ENCODE measurements at places on chromosomes 1 and 21.

GRCh38 chr1:155871390-155871789 is 12.0 kb downstream of the SYT11 start:
- DNase-seq, result no peak

DNA sequence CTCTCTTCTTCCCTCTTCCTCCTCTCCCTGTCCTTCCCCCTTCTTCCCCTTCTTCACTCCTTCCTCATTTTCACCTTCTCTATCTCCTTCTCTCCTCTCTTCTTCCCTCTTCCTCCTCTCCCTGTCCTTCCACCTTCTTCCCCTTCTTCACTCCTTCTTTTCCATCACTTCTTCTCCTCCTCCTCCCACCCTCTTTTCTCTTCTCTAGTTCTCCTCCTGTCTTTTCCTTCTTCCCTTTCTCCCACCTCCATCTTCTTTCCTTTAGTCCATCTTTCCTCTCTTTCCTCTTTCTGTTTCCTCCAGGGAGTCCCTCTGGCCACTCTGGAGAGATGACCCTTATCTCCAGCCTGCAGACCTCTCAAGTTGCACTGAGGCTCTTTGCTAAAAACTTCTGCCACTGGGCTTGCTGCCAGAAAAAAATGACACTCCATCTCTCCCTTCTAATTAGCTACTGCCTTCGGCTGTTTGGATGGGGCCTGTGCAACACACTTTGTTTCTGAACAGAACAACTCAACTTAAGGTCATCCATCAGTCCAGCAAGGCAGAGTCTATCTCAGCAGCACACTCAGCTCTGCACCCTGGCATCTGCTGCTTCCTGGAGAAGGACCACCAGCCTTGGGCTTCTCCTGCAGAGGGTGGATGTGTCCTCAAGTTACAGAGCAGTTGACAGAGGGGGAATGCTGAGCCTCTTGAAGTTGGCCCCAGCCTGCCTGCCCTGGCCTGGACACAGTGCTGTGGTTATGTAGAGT is 538.8 kb downstream of the MATN1 start:
- DNase-seq, result no peak

GRCh38 chr1:223710179-223711133 is 1.9 kb upstream of the CAPN2 start:
- no peak for DNase-seq

DNA sequence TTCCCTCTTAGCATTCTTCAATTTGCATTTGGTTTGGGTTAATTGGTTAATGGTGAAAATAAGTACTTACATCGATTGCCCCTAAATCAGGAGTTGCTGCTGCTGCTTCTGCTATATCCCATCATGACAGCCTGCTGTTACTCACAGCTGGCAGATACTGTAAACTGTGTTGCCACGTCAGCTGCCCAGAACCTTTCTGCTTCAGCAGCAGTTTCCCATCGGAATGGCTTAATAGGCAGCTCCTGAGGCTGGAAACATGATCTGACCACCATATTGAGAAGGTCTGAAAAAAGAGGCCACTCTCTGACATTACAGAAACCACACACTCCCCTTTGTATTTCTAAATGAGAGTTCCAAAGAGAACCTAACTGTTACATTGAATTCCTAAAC is 14.3 kb upstream of the SEC16B start:
- DNase-seq, result peak; percentile 72

- DNase-seq, result no peak
Measured at GRCh38 chr1:241808265-241808664, 39.7 kb upstream of the EXO1 start.

GRCh38 chr1:242100921-242101320 is 102.0 kb upstream of the MAP1LC3C start:
- DNase-seq, result no peak

GRCh38 chr1:91895832-91896556 is 10.0 kb upstream of the TGFBR3 start:
- no peak for DNase-seq

- no peak for DNase-seq
Measured at GRCh38 chr21:43643193-43643592, 16.1 kb downstream of the HSF2BP start.

DNA sequence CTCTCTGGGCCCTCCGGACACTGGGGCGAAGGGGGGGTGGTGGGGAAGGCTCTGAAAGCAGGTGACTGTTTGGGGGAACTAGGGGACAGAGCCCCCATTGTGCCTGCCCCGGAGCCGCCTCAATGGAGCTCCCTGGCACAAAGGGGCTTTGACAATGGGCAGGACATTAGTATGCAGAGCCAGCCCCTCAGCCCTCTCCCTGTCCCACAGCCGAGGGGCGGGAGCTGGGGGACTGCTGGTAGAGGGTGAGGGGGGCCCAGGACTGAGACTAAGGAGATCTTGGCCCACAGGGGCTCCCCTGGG is 7.8 kb downstream of the KCNJ10 start:
- DNase-seq, result no peak

DNA sequence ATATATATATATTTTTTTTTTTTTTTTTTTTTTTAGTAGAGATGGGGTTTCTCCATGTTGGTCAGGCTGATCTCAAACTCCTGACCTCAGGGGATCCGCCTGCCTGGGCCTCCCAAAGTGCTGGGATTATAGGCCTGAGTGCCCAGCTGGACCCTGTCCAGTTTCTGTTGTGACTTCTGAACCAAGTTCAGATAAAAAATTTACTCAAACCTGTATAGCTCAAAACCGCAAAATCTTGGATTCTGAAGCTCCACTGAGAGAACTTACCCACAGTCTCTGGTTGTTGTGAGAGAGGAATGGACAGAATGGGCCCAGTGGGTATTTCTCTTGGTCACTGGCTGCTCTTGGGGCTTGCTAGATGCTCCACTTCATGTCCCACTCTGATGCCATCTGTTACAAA is 76.4 kb downstream of the HS2ST1 start:
- DNase-seq, result no peak
